Naive thymus-derived CD4-positive, alpha-beta T cell (primary cell): ENCODE measurements at places on chromosomes 7 and 10. TPM values are rescaled to one million over a fixed set of nuclear protein-coding genes. Genes with fewer than 3 reads are reported as not detected.

The CCDC146 gene
- 11.9 and 14.6 TPM in 2 replicates for total RNA-seq

The WEE2 gene
- total RNA-seq: not detected

The LMTK2 gene
- total RNA-seq: 29.1 TPM

The CAV1 gene
- total RNA-seq: not detected

The HSPA14 gene
- total RNA-seq: 17.6 TPM

The PTPN20 gene
- total RNA-seq: 3.1 TPM

GRCh38 chr10:67077376-67077775 lies 151.5 kb downstream of the LRRTM3 start:
- no peak overlapping the region for H3K27ac ChIP-seq
- no peak overlapping the region for H3K4me3 ChIP-seq
- no peaks in the 10 kb centered on the region for H3K4me1 ChIP-seq
- no peak for DNase-seq

DNA sequence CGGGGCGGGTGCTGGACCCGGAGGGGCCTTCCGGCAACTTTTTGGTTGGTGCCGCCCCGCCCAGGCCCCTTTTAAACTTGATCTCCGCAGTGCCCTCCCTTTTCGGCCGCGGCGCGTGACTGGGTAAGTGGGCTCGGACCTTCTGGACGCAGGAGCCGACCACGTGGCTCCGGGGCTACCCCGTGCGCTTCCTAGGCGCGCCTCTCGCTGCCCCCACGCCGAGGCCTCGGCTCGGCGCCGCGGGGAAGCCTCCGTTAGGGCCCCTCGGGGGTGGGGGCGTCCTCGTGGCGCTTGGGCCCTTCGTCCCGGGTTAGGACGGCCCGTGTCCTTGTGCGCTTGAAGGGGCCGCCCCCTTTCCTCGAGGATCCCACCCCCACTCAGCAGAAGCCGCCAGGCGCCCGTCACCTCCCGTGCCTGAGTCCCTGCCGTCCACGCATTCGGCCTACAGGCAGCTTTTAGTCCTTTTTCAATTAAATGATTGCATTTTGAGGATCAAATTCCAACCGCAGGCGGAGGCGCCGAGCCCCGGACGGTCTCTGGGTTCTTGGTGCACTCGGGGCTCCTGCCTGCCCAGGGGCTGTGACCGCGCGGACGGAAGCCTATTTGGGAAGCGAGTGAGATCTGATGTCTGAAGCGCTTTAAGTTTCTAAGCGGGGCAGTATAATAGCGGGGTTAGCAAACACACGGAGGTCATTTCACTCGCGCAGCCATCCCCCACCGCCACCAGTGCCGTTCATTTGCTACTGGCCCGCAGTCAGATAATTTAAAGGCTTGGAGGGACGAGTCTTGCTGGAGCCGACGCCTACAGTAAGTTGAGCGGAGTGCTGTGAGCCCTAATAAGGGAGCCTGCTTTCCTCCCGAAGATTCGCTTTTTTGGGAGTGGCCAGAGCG lies 31.8 kb upstream of the TOMM7 start:
- H3K36me3 ChIP-seq: no peaks in the 10 kb centered on the region
- DNase-seq: peak; percentile 9
- H3K4me3 ChIP-seq: peak overlapping the region; percentile 88
- no peaks in the 10 kb centered on the region for H3K4me1 ChIP-seq

DNA sequence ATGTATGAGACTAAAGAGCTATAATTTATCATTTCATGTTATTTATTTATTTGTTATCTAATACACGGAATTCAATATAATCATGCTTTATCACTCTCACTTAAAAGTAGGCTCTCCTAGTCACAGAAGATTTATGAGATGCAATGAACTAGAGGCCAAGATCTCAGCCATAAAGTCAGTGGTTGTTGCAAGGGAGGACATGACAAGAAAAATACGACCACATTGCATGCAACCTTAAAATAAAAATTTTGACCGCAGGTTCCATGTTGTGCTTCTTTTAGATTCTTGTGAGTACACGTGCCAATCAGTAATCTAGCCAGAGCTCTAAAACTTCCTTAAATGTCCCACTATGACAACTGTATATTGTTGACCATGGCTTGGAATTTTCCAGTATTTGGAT lies 75.9 kb upstream of the SP8 start:
- H3K4me3 ChIP-seq: no peak overlapping the region
- H3K27ac ChIP-seq: no peak overlapping the region
- no peak for DNase-seq
- no peaks in the 10 kb centered on the region for H3K36me3 ChIP-seq
- H3K4me1 ChIP-seq: no peaks in the 10 kb centered on the region

DNA sequence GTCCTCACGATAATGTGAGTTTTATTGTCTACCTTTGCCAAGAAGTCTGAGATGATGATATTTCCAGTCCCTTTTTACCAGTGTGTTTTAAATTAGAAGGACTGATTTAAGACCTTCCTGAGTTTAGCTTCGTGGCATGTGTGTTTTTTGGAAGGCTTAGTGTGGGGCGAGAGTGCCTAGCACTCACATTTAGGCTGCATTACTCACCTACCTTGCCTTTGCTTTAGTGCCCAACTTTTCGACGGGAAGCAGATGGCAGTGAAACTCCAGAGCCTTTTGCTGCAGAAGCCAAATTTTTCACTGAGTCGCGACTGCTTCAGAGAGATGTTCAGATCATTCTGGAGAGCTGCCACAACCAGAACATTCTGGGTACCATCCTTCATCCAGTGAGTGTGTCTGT lies 50.9 kb downstream of the SND1 start:
- H3K4me1 ChIP-seq: no peaks in the 10 kb centered on the region
- peaks cover 6% of the 10 kb centered on the region for H3K36me3 ChIP-seq
- no peaks in the 10 kb centered on the region for H3K27me3 ChIP-seq
- no peak overlapping the region for H3K4me3 ChIP-seq
- DNase-seq: no peak

- no peaks in the 10 kb centered on the region for H3K36me3 ChIP-seq
- no peak overlapping the region for H3K27ac ChIP-seq
- H3K27me3 ChIP-seq: no peaks in the 10 kb centered on the region
- no peak overlapping the region for H3K4me3 ChIP-seq
Measured at GRCh38 chr10:15197911-15198310, 29.4 kb upstream of the NMT2 start.

GRCh38 chr7:117312593-117313580 lies 10.0 kb downstream of the WNT2 start:
- H3K36me3 ChIP-seq: no peaks in the 10 kb centered on the region
- no peaks in the 10 kb centered on the region for H3K27me3 ChIP-seq
- no peak overlapping the region for H3K27ac ChIP-seq

DNA sequence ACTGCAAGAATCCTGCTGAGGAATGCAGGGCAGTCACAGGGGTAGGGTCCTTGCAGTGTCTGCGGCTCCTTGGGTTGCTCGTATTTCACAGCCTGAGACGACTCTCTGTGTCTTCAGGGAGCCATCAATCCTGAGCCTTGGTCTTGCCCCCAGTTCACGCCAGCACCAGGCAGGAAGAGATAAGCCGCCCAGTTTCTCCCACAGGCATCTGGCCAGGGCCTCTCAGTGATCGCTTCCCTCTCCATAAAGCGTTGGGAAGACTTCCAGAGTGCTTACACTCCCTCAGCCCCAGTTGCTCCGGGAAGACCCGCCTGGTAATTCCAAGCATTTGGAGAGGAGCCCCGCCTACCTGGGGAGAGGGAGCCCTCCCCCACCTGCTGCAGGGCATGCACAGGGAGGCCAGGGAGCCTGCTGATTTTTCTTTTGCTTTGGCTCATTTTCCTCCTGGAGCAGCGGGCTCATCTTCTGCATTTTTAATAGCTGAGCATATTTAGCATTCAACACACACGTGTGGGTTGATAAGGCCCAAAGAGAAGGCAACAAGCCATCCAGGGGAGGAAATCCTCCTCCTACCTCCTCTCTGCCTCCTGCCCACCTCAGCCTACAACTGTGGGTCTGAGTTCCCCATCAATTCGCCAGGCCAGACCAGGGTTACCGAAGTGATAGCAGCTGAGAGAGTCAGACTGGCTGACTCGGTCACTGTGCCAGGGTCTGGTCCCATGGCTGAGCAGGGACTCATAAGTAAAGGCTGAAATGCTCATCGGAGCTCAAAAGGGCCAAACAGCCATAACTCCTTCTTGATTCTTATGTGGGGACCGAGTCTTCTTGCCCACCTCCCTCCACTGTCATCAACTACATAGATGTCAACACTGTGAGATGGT lies 74.4 kb upstream of the EFCAB10 start:
- no peak overlapping the region for H3K27ac ChIP-seq
- H3K4me3 ChIP-seq: no peak overlapping the region
- H3K27me3 ChIP-seq: no peaks in the 10 kb centered on the region

DNA sequence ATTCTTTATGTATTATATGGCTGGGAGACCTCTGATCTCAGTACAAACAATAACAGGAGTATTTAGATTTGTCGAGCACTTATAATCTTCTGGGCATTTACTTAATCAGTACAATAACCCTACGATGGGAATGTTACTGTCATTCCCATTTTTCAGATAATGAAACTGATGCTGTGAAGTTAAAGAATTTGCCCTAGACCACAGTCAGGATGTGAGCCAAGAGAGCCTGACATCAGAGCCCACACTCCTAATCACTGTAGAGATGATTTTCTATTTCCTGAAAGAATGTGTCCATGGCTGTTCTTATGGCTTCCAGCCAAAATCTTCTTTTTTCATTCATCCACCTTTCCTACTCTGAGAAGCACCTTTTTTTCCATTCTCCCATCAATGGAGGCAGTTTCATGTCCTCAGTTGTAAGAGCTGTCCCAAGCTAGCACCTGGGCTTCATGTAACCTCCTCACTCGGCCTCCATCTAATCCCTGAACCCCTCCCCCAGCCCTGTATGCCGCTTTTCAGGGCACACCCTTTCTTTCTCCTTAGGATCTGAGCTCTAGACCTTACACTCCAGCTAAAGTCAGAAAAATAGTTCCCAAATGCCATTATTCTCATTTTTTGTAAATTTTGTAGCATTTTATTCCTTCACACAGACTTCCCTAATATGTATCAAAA lies 12.2 kb upstream of the CAV1 start:
- no peak overlapping the region for H3K27ac ChIP-seq
- no peaks in the 10 kb centered on the region for H3K36me3 ChIP-seq
- H3K4me1 ChIP-seq: no peaks in the 10 kb centered on the region
- no peak for DNase-seq

- DNase-seq: no peak
- H3K4me3 ChIP-seq: no peak overlapping the region
- no peaks in the 10 kb centered on the region for H3K27me3 ChIP-seq
- no peaks in the 10 kb centered on the region for H3K36me3 ChIP-seq
Measured at GRCh38 chr7:106332201-106332600, 47.4 kb upstream of the NAMPT start.

- no peak overlapping the region for H3K4me3 ChIP-seq
- no peaks in the 10 kb centered on the region for H3K4me1 ChIP-seq
- DNase-seq: no peak
- no peak overlapping the region for H3K27ac ChIP-seq
- no peaks in the 10 kb centered on the region for H3K27me3 ChIP-seq
Measured at GRCh38 chr10:129647590-129647989, 180.5 kb downstream of the MGMT start.

GRCh38 chr7:145036604-145037405 lies 201.0 kb upstream of the TPK1 start:
- no peaks in the 10 kb centered on the region for H3K36me3 ChIP-seq
- H3K27ac ChIP-seq: no peak overlapping the region
- peak; percentile 45 for DNase-seq
- H3K27me3 ChIP-seq: no peaks in the 10 kb centered on the region
- H3K4me3 ChIP-seq: no peak overlapping the region

- no peaks in the 10 kb centered on the region for H3K36me3 ChIP-seq
- no peak overlapping the region for H3K27ac ChIP-seq
- peaks cover 14% of the 10 kb centered on the region for H3K27me3 ChIP-seq
- peak overlapping the region; percentile 16 for H3K4me3 ChIP-seq
Measured at GRCh38 chr7:151166629-151167196, 781 bp downstream of the GBX1 start.

DNA sequence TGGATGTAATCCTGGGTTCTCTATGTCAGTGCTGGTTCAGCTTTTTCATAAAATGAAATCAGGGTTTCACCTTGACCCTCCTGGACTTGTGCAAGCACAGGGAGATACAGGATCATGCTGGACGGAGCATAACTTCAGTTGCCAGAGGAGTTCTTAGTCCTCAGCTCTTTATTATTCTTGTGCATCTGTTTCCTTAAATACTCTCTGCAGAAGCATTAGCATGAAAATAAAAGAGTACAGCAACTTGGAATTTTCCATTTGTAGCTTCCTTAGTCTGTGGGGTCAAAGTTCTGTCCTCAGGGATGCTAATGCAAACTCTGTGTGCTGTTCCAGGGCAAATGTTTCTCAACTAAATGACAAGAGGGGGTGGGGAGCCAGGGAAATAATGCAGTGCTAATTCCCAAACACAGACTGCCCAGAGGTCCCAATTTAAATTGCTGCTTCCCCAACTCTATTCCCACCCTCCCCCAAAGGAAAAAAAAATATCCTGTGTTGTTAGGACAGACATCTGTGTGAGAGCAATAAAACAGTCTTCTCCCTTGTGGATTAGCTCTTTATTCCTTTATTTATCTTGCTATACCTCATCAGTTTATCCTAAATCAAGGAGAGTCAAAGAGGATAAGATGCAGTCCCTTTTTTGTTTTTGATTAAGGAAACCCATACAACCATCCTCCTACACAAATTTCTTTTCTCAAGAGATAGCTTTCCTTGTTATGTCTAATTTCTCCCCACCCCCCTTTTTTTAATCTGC lies 905.0 kb downstream of the LRMDA start:
- H3K4me3 ChIP-seq: no peak overlapping the region
- H3K36me3 ChIP-seq: no peaks in the 10 kb centered on the region
- no peaks in the 10 kb centered on the region for H3K4me1 ChIP-seq
- no peak for DNase-seq
- H3K27ac ChIP-seq: no peak overlapping the region

GRCh38 chr7:150830937-150831336 lies 21.4 kb upstream of the AOC1 start:
- H3K27me3 ChIP-seq: no peaks in the 10 kb centered on the region
- no peak for DNase-seq
- H3K36me3 ChIP-seq: no peaks in the 10 kb centered on the region

- no peaks in the 10 kb centered on the region for H3K27me3 ChIP-seq
- H3K36me3 ChIP-seq: no peaks in the 10 kb centered on the region
- H3K27ac ChIP-seq: no peak overlapping the region
- no peak for DNase-seq
- no peak overlapping the region for H3K4me3 ChIP-seq
Measured at GRCh38 chr7:5470816-5471215, 47.2 kb upstream of the TNRC18 start.

- no peaks in the 10 kb centered on the region for H3K36me3 ChIP-seq
- H3K4me1 ChIP-seq: peaks cover 20% of the 10 kb centered on the region
- DNase-seq: no peak
- H3K27me3 ChIP-seq: no peaks in the 10 kb centered on the region
- no peak overlapping the region for H3K27ac ChIP-seq
- no peak overlapping the region for H3K4me3 ChIP-seq
Measured at GRCh38 chr10:6058682-6059475, 3.3 kb downstream of the IL2RA start.

GRCh38 chr10:103660364-103661197 lies 167.1 kb downstream of the NEURL1 start:
- H3K4me1 ChIP-seq: peaks cover 4% of the 10 kb centered on the region
- H3K27me3 ChIP-seq: no peaks in the 10 kb centered on the region
- no peaks in the 10 kb centered on the region for H3K36me3 ChIP-seq
- peak overlapping the region; percentile 96 for H3K4me3 ChIP-seq

- no peaks in the 10 kb centered on the region for H3K4me1 ChIP-seq
- no peak overlapping the region for H3K4me3 ChIP-seq
- no peaks in the 10 kb centered on the region for H3K27me3 ChIP-seq
- no peaks in the 10 kb centered on the region for H3K36me3 ChIP-seq
- H3K27ac ChIP-seq: no peak overlapping the region
- no peak for DNase-seq
Measured at GRCh38 chr10:130484468-130485180, 348.4 kb downstream of the GLRX3 start.
